ENCODE measurements at places on chromosomes 7 and 10.

- no peak for DNase-seq
Measured at GRCh38 chr7:65832281-65832680, 40.6 kb upstream of the VKORC1L1 start.

DNA sequence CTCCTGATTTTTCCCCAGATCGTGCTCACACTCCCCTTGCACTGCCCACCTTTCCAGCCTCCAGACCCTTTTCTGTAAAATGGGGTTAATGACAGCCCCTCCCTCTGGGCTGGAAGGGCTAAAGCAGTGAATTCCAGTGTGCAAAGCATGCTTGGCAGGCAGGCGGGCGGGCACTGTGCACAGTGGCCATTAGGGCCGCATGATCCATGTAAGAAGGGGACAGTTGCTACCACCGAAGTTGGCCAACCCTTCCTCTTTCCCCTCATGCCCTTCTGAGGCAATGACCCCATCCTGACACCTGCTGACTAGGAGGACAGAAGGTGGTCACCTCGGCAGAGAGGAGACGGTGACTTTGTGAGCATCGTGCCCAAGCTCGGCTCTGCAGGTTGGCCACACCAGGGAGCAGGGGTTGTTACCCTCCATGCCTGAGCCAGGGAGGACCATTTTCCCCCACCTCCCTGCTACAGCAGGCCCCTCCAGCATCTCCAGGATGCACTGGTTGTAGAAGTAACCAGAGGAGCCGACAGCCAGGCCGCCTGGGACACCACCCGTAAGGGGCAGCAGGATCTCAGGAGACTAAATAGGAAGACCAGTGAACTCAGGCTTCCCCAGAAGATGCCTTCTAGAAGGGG lies 166.4 kb downstream of the SLIT1 start:
- DNase-seq: no peak

DNA sequence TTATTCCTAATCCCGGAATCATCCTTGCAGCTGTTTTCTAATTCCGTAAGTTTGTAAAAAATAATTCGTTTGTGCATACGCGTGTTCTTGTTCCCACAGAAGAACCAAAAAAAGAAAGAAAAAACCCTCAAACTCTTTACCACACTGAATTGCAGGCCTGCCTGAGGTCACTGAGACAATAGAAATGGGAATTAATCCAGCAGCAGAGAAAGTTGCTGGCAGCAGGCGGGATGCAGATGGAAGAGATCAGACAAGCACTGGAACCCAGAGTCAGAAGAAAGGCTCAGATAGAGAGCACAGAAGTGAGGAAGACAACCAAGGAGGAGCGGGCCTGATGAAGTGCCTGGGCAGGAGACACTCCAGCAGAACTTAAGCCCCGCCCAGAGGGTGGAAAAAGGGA lies 141.5 kb upstream of the VWC2 start:
- DNase-seq: no peak

DNA sequence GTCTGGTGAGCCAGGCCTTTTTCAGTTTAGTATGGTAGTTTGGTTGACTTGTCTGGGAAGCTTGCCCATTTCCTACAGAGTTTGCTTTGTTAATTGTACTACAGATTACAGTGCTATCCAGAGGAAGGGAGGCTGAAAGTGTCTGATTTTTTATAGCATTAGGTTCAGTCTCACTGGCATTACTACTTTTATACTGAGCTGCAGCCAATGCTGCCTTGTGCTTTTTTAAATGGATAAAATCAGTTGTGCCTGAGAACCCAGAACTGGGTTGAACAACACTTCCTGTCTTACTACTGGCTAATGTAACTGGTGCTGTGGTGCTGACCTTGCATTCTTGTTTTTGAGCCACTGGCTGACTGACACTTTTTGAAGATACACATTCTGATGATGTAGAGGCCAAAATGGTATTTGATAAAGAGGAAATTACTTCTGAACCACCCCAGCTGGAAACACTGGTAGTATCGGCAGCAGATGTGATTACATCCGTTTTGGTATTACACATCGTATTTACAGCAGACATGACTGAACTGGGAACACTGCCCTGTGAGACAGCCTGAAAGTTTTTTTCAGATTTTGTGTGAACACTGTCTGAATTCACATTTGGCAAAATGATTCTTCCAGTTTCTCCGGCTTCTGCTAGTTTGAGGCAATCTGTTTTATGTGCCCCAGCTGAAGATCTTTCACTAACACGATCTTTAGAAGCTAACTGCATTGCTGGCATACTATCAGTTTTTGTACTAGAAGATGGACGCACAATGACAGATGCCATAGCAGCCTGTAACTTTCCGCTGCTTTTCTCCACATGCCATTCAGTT lies 74.1 kb downstream of the NRBF2 start:
- DNase-seq: no peak

- no peak for DNase-seq
Measured at GRCh38 chr7:114212721-114213429, 201.7 kb upstream of the FOXP2 start.

DNA sequence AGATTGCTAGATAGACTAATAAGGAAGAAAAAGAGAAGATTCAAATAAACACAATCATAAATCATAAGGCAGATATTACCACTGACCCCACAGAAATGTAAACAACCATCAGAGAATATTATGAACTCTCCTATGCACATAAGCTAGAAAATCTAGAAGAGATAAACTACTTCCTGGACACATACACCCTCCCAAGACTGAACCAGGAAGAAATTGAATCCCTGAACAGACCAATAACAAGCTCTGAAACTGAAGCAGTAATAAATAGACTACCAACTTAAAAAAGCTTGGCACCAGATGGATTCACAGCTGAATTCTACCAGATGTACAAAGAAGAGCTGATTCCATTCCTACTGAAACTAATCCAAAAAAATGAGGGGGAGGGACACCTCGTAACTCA lies 24.5 kb upstream of the STARD3NL start:
- DNase-seq: no peak

DNA sequence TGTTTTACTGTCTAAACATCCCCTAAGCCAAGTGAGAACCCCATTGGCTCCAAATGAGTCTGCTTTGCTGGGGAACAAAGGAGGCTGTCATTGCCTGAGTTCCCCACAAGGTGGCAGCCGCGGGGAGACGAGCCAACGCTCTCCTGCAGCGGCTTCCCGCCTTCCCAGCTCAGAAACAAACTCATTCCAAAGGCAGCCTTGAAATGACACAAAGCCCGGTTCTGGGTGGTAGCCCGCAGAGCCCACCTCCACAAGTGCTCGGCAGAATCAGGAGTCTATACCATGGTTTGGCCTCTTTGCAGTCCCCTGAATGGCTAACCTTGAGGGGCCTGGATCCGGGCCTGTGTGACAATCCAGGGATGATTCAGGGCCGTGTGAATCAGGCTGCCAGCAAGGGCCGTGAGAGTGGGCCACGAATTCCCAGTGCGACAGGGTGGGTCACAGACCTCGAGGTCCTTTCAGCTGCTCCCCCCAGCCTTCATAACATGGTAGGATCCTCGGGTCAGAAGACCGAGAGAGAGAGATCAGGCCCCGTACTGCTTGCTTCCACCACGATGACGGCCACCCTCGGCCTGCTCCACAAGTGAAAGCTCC lies 79.7 kb downstream of the DLG5 start:
- no peak for DNase-seq

- no peak for DNase-seq
Measured at GRCh38 chr10:87865241-87865881, 1.9 kb downstream of the PTEN start.

GRCh38 chr7:31938650-31939049 lies 131.6 kb downstream of the PDE1C start:
- DNase-seq: no peak

GRCh38 chr7:47091141-47091540 lies 490.8 kb downstream of the TNS3 start:
- DNase-seq: no peak

GRCh38 chr10:13349463-13350274 lies 1.6 kb upstream of the SEPHS1 start:
- DNase-seq: no peak

Data from NCI-H1436 treated with DMSO at 0.1 percent for 48 hours (cell line).